Breast epithelium (tissue), 4 donors: ENCODE measurements at places on chromosomes 3 and 15.
A peak's percentile ranks its signal among the peaks of the same experiment; 100 is the strongest.

DNA sequence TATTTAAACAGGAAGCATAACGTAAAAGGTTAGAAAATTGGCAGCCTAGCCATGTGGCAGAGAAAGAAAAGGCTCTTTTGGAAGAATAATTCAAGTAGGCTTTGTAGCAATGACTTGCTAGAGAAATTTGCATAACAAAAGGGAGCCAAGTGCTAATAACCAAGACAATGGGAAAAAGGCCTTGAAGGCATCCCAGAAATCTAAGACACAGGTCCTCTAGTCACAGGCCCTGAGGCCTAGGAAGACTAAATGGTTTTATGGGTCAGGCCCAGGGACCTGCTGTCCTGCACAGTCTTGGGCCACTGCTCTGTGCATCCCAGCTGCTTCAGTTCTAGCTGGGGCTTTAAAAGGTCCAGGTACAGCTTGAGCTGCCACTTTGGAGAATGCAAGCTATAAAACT, 78.5 kb downstream of the FGF7 start:
- H3K36me3 ChIP-seq: no peaks in the 10 kb centered on the region
- no peak overlapping the region for H3K4me3 ChIP-seq
- no peak for DNase-seq
- no peaks in the 10 kb centered on the region for H3K4me1 ChIP-seq

DNA sequence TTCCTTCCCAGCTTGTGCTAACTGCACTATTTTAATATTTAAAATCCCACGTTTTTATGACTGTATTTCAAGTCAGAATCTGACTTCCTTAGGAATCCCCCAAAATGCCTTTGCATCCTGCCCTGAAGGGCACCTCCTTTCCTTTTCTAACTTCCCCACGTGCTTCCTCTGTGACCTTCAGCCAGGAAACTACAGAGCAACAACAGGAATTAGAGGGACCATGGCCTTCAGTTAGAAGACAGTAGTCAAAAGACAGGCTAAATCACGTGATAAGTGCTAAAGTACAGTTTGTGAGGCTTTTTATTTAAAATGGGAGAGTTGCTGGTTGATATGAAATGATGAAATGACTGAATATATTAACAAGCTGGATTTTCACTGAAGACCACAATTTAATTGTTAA, 11.8 kb upstream of the ABHD10 start:
- no peaks in the 10 kb centered on the region for H3K36me3 ChIP-seq
- no peaks in the 10 kb centered on the region for H3K27me3 ChIP-seq
- no peak overlapping the region for H3K4me3 ChIP-seq
- H3K4me1 ChIP-seq: no peaks in the 10 kb centered on the region

GRCh38 chr3:5267252-5267651, 79.7 kb downstream of the EDEM1 start:
- H3K4me3 ChIP-seq: no peak overlapping the region
- no peak overlapping the region for H3K27ac ChIP-seq
- H3K4me1 ChIP-seq: no peaks in the 10 kb centered on the region
- no peaks in the 10 kb centered on the region for H3K27me3 ChIP-seq
- H3K36me3 ChIP-seq: no peaks in the 10 kb centered on the region

- no peaks in the 10 kb centered on the region for H3K4me1 ChIP-seq
- H3K36me3 ChIP-seq: no peaks in the 10 kb centered on the region
- no peak overlapping the region for H3K4me3 ChIP-seq
- DNase-seq: no peak
- no peaks in the 10 kb centered on the region for H3K27me3 ChIP-seq
These were observed 179.1 kb downstream of the NTRK3 start for GRCh38 chr15:88077296-88078020.

DNA sequence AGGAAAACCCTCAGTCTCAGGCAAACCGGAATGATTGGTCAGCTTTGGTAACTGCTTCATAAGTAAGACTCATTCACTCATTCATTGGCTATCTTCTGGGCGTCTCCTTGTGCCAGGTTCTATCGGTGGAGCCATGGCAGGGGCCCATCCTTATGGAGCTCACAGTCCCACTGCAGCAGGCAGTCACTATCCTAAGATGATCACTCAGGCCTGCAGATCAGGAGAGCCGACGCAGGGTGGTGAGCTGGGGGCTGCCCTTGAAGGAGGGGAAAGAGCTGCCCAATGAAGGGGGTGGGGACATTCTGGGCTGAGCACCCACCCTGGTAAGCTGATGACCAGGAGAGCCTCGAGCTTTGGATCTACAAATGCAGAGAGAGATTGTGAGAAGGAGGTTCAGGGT, 20.5 kb upstream of the FGD5 start:
- no peak for DNase-seq
- H3K36me3 ChIP-seq: no peaks in the 10 kb centered on the region
- no peak overlapping the region for H3K4me3 ChIP-seq
- no peaks in the 10 kb centered on the region for H3K4me1 ChIP-seq

GRCh38 chr3:191141728-191142127, 57.3 kb upstream of the OSTN start:
- DNase-seq: no peak
- no peak overlapping the region for H3K4me3 ChIP-seq
- no peaks in the 10 kb centered on the region for H3K4me1 ChIP-seq
- no peaks in the 10 kb centered on the region for H3K36me3 ChIP-seq

DNA sequence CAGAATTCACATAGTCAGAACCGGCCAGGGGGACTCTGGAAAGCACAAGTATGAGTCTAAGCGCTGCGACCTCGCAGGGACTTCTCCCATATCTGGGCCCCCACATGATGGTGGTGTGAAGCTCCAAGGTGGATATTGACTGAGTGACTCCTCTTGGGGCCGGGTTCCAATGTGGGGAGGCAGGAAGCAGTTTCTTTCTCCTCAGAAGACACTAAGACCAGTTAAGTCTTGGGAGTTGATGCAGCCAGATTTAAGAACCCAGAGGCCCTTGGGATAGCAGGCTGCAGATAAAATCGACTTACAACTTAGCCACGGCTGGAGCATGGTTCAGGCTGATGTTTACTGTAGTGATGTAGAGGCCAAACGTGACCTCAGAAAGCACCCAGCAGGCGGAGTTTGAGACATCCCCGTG, 55.4 kb upstream of the KLF13 start:
- H3K27me3 ChIP-seq: no peaks in the 10 kb centered on the region
- H3K4me3 ChIP-seq: no peak overlapping the region
- no peaks in the 10 kb centered on the region for H3K4me1 ChIP-seq
- no peaks in the 10 kb centered on the region for H3K36me3 ChIP-seq
- DNase-seq: peak; percentile 49

GRCh38 chr3:127184870-127185216, 8.1 kb upstream of the PRR23E start:
- no peak overlapping the region for H3K27ac ChIP-seq
- H3K4me3 ChIP-seq: no peak overlapping the region
- H3K4me1 ChIP-seq: no peaks in the 10 kb centered on the region

- H3K4me1 ChIP-seq: no peaks in the 10 kb centered on the region
- DNase-seq: no peak
- H3K4me3 ChIP-seq: peak overlapping the region; percentile 92
- no peaks in the 10 kb centered on the region for H3K36me3 ChIP-seq
- H3K27ac ChIP-seq: peak overlapping the region; percentile 89
These were observed 344 bp downstream of the LINS1 start for GRCh38 chr15:100601617-100602063.

DNA sequence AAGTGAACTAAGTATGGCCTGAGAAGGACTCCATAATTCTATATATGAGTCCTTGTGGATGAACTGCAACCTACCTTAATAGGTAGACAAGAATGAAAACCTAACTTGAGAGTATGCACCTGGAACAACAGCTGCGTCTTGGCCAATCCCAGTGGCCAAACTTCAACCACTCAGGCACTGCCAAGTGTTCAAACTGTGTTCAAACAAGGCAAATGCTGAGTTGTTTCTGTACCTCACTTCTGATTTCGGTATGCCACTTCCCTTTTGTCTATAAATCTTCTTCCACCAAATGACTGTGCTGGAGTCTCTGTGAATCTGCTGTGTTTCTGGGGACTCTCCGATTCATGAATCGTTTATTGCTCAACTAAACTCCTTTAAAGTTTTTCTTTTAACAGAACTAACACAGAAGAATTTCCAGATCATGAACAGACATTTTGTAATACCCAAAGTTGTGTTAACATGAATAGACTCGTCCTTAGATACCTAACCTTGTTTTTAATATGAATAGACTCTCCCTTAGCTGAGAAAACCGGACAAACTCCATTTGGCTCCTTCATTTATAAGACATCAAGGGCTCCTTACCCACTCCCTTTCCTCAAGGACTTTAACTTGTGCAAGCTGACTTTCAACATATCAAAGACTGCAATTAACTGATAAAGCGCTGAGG, 4.1 kb downstream of the ZNF717 start:
- no peak overlapping the region for H3K27ac ChIP-seq
- H3K4me1 ChIP-seq: no peaks in the 10 kb centered on the region
- no peak for DNase-seq
- H3K36me3 ChIP-seq: no peaks in the 10 kb centered on the region
- H3K4me3 ChIP-seq: no peak overlapping the region

DNA sequence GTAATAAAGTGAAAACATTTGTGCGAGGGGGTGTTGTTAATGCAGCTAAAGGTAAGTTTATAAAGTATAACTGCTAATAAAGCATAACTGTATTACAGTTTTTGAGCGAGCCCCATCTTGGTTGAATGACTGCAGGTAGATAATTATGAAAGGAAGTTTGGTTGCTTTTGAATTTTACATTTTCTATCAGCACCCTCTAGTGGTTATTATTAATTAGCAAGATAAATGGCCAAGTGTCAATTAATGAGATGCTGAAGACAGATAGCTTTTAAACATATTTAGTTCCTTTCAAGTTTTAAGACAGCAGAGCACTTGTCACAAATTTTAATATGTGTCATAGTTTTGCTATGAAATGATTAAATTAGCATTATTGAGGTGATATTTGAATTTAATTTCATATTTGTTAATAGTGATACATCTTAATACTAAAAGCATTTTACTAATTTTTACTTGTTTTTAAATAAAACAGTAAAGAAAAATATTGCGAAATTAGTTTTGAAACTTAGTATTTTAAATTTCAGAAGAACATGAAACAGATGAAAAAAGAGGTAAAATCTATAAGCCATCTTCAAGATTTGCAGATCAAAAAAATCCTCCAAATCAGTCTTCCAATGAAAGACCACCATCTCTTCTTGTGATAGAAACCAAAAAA, 15.1 kb downstream of the U2SURP start:
- H3K36me3 ChIP-seq: no peaks in the 10 kb centered on the region
- DNase-seq: no peak
- no peak overlapping the region for H3K27ac ChIP-seq
- no peaks in the 10 kb centered on the region for H3K27me3 ChIP-seq

GRCh38 chr3:125512135-125512920, 7.7 kb downstream of the SNX4 start:
- H3K4me1 ChIP-seq: no peaks in the 10 kb centered on the region
- no peak overlapping the region for H3K4me3 ChIP-seq
- H3K27me3 ChIP-seq: no peaks in the 10 kb centered on the region
- DNase-seq: no peak
- no peak overlapping the region for H3K27ac ChIP-seq

GRCh38 chr3:146156666-146157314, 4.2 kb downstream of the PLOD2 start:
- no peak overlapping the region for H3K4me3 ChIP-seq
- no peaks in the 10 kb centered on the region for H3K4me1 ChIP-seq
- H3K27ac ChIP-seq: peak overlapping the region; percentile 78
- H3K27me3 ChIP-seq: no peaks in the 10 kb centered on the region

DNA sequence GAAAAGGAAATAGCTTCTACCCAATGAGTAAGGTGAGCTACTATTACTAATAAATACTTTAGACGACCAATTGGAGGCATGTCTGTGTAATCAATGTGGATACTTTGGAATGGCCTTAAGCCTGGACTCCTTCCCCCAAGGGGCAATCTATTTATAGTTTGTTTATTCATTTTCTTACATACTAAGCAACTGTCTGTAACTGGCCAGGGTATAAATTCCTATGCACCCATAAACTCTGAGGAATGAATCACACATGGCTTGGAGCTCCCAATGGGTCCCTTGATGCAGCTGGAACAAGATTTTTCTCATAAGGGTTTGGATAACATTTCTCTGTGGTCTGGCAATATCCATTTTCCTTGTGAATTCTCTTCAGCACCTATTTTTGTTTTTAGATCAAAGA, 506.8 kb downstream of the EDEM1 start:
- H3K27me3 ChIP-seq: no peaks in the 10 kb centered on the region
- no peak for DNase-seq
- H3K4me1 ChIP-seq: no peaks in the 10 kb centered on the region
- H3K36me3 ChIP-seq: no peaks in the 10 kb centered on the region
- H3K4me3 ChIP-seq: no peak overlapping the region

DNA sequence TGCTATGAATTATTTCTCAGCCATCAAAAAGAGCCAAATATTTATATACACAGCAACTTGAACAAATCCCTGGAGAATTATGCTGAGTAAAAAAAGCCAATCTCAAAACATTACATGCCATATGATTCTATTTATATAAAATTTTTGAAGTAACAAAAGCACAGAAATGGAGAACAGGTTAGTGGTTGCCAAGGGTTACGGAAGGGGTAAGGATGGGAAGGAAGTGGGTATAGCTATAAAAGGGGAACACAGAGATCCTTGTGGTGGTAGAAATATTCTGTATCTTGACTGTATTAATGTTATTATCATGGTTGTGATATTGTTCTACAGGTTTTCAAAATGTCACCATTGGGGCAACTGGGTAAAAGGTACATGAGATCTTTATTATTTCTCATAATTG, 62.3 kb upstream of the ASB14 start:
- no peaks in the 10 kb centered on the region for H3K27me3 ChIP-seq
- H3K4me3 ChIP-seq: no peak overlapping the region
- H3K27ac ChIP-seq: no peak overlapping the region
- no peak for DNase-seq

DNA sequence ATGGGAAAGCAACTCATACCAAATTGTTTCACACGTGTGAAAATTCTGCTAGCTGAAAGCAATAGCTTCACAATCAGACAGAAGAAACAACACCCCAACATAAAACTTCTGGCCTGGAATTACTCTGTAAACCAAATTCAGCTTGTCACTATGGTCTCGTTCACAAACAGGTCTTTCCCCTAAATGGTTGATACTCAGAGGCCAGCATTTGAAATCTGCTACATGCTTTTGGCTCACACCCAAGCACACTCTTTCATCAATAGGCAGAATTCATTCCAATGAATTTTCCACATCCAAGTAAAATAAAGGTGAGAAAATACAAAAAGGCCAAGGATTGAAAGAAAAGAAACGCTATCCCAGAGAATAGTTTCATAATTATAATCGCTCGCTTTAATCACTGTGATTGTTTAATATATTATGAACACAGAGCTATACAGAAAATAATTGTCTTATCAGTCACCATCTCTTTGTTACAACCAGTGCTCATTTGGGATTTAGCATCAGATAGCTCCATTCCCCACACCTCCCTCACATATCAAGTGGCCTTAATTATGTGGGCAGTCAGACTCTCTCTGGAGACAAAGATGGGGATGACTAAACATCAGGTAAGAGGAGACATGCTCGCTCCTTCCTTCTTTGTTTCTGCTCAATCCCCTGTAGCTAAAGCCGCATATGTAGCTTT, 503.8 kb upstream of the ARRDC4 start:
- H3K4me1 ChIP-seq: no peaks in the 10 kb centered on the region
- H3K27ac ChIP-seq: no peak overlapping the region
- H3K36me3 ChIP-seq: no peaks in the 10 kb centered on the region
- H3K27me3 ChIP-seq: no peaks in the 10 kb centered on the region
- DNase-seq: no peak

- no peaks in the 10 kb centered on the region for H3K27me3 ChIP-seq
- H3K36me3 ChIP-seq: no peaks in the 10 kb centered on the region
- H3K4me1 ChIP-seq: no peaks in the 10 kb centered on the region
- no peak overlapping the region for H3K4me3 ChIP-seq
- DNase-seq: no peak
These were observed 78.9 kb downstream of the ESYT3 start for GRCh38 chr3:138513090-138513843.
